ENCODE measurements at places on chromosomes 6 and 20.

DNA sequence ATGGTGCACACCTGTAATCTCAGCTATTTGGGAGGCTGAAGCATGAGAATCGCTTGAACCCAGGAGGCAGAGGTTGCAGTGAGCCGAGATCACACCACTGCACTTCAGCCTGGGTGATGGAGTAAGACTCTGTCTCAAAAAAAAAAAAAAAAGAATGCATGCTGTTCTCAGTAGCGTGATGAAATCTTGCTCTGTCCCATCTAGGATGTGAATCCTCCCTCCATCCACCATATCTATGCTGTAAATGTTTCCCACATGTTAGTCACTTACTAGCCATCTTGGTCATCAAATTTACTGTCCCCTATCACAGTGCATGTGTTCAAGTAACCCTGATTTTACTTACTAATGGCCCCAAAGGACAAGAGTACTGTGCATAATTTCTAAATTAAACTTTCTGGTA is 315.4 kb upstream of the TBX18 start:
- DNase-seq = no peak

GRCh38 chr20:50438986-50439407 is 71.2 kb upstream of the PTPN1 start:
- DNase-seq = peak; percentile 90

DNA sequence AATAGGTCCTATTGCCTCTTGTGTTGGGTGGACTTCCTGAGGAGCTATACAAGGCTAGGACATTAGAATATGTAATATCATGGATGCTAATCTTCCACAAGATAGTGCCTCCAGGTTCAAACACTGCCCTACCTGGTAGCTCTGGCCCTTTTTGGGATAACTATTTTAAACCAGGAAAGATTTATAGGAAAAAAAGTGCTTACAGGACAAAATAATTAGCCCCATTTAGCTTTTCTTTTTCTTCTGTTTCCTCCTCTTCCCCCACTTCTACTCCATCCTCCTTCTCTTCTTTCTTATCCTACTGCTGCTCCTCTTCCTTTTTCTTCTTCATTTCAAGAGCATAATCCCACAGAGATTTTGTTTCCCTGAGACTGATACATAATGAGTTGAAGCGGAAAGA is 967.4 kb downstream of the PHF3 start:
- no peak for DNase-seq

- no peak for DNase-seq
Observed at GRCh38 chr6:84284428-84285049, 57.1 kb upstream of the CEP162 start.

Data from PC-9 (cell line).